Activated CD4-positive, alpha-beta T cell treated with anti-CD3 and anti-CD28 coated beads, Interleukin-2, amount 50 U/mL, for 4 hours (primary cell): ENCODE measurements at places on chromosomes 11 and 22.

DNA sequence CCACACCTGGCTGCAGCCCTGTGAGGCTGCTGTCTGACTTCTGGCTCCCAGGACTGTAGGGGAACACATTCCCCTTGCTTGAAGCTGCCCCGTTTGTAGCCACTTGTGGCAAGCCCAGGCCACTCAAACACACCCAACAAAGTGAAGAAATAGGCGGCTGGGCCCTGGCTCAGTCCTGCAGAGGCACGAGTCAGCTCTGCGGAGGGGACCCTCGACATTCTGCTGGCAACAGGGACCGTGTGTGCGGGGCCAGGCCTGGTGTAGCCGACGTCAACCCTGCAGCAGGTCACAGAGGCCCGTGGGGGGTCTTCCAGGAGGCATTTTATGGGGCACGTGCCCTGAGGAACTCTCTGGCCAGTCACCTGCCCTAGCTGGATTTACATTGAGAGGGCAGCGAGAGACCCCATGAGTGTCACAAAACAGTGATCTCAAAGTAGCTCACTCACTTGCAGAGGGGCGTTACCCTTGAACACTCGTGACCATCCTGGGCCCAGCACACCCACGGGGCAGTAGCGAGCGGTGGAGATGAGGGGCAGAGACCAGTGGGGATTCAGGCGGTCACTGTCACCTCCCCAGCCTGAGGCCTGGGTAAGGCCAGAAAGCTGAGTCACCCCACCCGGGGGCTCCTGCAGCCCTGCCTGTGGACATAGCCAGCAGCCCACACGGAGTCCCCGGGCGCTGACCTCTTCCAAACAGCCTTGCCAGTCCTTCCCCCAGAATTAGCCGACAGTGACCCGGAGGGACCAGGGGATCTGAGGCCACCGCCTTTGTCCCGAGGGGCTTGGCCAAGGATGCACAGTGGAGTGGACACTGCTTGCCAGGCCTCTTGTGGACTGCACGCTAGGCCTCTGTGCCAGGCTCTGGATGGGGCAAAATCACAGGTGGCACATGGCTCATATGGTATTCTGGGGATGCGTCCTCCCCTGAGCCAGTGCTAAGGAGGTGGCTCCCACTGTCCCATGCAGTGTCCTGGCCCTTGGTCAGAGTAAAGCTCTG lies 139.5 kb downstream of the CTTN start:
- no peak for DNase-seq

GRCh38 chr11:110000031-110000502 lies 93.1 kb upstream of the ZC3H12C start:
- DNase-seq, result no peak

GRCh38 chr11:91869686-91870085 lies 354.9 kb upstream of the FAT3 start:
- DNase-seq, result no peak

GRCh38 chr11:45180179-45180847 lies 33.9 kb downstream of the PRDM11 start:
- DNase-seq, result no peak

- no peak for DNase-seq
Measured at GRCh38 chr11:74084796-74085541, 76.1 kb upstream of the UCP3 start.

DNA sequence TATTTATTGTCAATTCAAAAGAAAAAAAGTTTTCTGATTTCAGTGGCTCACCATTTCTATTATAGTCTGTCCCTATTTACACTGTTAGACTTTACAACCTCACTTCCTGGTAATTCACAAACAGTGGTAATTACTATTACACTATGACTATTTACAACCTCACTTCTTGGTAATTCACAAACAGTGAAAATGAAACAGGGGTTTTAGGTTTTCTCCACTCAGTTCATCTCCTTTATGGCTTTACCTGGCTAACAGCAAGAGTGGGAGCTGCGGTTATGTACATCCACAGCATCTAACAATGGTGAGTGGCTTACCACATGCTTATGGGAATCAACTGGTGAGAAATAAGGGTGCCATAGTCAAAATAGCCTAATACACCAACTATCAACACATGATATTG lies 166.4 kb downstream of the CASP12 start:
- no peak for DNase-seq

DNA sequence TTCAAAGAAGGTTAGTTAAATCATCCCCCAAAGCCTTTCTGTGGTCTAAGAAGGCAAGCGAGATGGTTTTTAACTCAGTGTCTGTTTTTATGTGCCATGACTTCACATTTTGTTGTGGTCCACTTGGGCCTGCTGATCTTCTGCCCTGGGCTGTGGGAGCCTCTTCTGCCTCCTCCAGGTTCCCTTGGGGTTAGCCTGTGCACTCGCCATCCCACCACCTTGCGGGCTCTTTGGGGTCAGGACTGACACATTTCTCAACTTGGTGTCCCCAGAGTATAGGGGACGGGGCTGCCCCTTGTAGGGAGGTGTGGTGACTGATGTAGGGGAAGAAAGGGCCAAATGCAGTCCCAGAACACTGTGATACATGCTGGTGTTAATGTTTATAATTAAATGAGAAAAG lies 207.0 kb downstream of the TBC1D22A start:
- no peak for DNase-seq

DNA sequence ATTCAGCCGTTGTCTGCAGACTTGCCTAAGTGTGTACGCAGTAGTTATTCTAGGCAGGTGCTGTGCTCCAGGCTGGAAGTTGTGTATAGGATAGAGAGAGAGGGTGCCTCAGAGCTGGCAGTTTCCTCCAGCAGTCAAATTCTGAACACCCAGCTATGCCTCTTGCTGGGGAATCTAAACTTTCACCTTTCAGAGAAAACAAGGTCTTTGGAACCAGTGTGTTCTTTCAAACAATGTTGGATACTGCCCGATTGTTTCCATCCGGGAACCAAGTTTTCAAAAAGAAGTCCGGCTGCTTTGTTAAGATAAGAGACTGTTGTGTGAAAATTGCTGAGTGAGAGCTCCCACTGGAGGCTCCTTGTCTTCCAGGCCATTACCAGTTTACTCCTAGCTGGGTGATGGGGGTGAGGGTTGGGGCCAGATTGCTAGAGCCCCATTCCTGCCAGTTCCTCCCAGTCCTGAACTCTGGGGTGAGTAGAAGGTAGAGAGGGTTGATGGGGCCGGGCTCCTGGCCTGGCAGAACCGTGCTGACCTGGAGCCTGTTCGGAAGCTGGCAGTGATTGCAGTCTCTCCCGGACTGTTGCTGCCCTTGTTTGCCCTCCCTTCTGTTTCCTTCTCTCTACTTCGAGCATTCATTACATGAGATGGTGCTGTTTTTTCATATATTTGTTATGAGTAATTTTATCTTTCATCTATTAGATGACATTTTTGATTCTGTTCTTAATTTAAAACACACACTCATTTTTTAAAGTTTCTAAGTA lies 150.2 kb downstream of the TEAD1 start:
- DNase-seq, result no peak

DNA sequence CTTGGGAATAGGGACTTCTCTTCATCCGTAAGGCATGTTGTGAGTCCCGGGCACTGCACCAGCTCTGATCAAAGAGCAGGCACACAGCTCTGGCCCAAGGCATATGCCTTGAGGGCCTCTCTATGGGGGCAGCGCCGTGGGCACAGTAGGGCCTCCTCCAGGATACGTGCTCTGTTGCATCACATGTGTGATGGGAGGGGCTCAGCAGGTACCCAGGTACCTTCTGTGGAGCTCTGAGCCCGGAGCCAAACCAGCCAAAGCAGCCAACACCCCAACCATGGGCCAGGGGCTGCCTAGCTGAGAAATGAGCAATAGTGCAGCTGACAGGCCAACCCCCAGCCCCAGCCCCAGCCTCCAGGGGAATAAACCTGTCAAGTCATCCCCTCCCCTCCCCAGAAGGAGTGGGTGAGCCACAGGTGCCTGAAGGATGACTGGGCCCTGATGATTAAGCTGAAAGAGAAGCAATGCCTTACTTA lies 79.7 kb upstream of the SHISAL1 start:
- DNase-seq, result no peak

DNA sequence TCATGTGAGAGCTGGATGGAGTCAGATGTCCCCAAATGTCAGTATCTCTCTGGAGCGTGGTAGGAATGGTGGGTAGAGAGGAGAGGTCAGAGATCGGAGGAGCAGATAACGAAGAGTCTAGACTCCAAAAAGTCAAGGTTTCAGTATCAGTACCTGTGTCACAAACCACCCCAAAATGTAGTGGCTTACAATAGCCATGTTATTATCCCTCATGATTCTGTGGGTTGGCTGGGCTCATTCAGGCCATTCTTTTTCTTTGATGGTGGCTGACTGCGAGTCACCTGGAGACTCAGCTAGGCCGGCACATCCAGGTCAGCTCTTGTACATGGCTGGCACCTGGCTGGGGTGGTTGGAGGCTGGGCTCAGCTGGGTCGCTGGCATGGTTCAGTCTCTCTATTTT lies 7.3 kb upstream of the SSTR3 start:
- no peak for DNase-seq

DNA sequence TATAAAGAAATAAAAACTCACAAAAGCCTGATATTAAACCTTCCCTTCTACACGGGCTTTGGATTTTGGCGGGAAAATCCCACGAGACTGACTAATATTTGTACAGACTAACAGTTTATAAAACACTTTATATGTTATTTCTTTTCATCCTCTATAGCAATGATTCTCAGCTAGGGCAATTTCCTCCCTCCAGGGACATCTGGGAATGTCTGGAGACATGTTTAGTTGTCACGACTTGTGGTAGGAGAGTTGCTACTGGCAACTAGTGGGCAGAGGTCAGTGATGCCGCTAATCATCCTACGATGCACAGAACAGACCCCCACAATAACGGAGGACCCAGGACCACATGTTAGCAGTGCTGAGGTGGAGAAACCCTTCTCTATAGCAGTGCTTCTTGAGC lies 304.8 kb upstream of the PITPNB start:
- DNase-seq, result no peak

DNA sequence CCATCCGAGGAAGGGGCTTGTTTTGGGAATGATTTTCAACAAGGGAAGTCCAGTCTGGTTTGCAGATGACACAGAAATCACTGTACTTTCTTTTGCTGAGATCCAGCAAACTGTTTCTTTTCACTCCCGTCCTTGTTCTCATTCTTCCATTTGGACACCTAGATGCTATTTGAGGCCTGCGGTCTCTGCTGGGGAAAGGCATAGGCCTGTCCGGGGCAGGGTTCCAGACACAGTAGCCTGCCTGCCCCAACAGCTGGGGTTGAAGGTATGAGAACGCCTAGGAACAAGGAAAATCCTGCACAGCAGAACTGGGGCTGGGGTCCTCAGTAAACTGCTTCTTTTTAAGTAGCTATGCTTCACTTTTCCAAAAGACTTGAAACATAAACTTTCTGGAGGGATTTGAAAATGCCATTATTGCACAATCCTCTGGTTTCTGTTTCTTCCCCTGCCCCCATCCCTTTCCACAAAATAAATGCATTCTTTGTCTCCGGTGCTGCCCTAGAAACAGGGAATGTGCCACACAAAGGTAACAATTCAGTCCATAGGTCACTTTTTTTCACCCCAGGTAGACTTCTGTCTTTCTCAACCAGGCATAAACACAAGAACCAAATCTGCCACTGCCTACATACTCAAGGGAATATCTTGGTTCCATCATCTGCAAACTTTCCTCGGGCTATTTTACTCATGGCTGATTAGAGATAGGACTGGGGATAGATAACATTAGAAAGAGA lies 174.8 kb upstream of the MTMR2 start:
- no peak for DNase-seq

GRCh38 chr11:44446996-44447771 lies 118.3 kb upstream of the CD82 start:
- no peak for DNase-seq

GRCh38 chr22:44640618-44641155 lies 61.3 kb upstream of the PRR5 start:
- DNase-seq, result no peak

DNA sequence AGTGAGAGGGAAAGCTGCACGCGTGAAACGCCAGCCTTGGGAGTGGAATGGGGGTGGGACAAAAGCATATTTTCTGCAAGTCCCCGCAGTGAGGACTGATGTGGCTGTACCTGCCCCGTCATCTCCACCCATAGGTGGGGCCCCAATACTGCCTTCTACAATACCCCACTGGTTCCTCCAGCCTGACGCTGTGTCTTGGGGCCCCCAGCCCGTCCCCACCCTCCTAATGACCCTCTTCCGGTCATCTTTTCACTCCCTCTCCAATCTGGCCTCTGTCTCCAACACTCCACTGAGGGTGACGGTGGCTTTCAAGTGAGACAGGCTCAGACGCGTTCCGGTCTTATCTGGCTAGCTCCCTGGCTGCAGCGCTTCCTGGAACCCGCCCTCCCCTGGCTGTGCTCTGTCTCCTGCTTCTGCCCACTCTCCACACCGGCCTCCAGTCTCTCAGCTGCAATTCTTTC lies 104.2 kb downstream of the MICAL3 start:
- DNase-seq, result no peak

GRCh38 chr11:63672936-63673539 lies 1.9 kb upstream of the ATL3 start:
- DNase-seq, result no peak

- DNase-seq, result no peak
Measured at GRCh38 chr11:113176599-113177360, 137.6 kb upstream of the TTC12 start.

DNA sequence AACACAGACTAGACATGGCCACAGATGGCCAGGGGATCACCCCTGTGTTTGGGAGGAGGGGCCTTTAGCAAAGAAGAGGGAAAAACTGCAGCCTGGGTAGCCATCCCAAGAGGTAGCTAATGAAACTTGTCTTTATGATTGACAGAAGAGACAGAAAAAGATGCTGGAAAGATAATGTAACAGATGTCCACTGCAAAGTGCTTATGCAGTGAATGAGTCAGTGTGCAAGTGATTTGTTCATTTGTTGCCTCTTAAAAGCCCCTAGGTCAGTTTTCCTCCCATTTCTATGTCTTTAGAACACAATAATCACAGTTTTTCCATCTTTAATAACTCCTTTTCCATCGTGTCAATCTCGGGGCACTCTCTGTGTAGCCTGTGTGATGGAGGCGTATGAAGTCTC lies 57.2 kb downstream of the INSC start:
- no peak for DNase-seq

DNA sequence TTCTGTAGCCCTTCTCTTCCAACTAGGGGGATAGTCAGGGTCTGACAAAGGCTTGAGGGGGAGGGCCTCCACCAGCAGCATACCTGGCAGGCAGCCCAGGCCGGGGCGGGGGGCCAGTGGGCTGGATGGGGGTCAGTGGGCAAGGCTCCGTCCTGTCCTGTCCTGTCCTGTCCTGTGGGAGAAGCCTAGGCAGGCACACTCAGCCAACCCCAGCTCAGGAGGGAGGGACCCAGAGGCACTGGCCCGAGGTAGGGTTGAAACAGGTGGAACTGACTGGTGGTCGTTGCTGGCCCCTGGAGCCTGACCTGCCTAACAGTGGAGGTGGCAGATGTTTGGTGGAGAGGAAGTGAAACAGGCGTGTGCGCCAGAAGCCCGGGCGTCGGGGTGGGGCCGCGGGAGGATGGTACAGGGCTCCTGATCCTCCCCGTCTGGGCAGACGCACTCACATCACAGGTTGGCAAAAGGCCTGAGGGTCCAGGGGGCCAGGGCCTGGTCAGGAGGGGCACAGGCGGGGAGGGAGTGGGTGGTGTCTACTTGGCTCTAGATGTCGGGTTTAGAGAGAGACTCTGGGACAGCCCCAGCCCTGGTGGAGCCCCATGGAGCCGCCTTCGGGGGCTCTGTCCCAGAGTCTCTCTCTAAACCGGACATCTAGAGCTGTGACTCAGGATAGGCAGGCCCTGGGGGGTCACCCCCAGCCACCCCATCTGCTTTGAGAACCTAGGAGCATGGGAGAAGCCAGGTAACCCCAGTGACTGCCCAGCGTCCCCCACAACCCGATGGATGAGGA lies 32.5 kb upstream of the GRAMD4 start:
- no peak for DNase-seq

GRCh38 chr22:50219800-50220602 lies 19.2 kb downstream of the SELENOO start:
- DNase-seq, result no peak
